Naive thymus-derived CD8-positive, alpha-beta T cell (primary cell): ENCODE measurements at places on chromosomes 2 and 18.

DNA sequence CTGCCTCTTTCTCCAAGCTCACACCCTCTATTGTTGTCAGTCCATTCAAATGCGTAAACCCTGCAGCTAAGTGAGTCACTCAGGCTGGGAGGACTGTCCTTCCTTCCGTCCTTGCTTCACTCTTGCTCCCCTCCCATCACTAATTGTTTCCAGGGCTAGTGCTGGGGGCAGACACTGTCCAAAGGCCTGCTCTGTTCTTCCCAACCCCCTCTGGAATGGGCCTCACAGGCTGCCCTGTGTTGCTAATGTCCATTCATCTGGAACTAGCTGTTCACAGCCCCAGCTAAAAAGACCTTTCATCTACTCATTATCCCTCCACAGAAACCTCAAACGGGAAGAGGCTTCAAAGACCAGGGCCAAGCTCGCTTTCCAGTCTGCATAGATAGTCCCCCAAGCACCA lies 31.9 kb upstream of the NRP2 start:
- DNase-seq = no peak

- no peak for DNase-seq
Measured at GRCh38 chr2:190412966-190413365, 4.8 kb downstream of the MFSD6 start.

DNA sequence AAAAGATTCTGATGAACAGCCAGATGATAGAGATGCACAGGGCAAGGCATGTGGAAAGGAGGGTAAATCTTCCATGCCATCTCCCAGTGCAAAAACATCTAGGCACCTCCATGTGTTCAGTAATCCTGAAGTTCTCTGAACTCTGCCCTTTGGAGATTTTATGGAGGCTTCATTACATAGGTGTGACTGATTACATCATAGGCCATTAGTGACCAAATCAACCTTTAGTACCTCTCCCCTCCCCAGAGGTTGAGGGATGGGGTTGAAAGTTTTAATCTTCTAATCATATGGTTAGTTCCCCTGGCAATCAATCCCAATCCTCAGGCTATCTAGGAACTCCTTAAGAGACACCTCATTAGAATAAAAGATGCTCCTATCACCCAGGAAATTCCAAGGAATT lies 2190.2 kb upstream of the PIK3C3 start:
- DNase-seq = no peak

GRCh38 chr2:231951452-231952035 lies 10.0 kb upstream of the DIS3L2 start:
- DNase-seq = no peak

DNA sequence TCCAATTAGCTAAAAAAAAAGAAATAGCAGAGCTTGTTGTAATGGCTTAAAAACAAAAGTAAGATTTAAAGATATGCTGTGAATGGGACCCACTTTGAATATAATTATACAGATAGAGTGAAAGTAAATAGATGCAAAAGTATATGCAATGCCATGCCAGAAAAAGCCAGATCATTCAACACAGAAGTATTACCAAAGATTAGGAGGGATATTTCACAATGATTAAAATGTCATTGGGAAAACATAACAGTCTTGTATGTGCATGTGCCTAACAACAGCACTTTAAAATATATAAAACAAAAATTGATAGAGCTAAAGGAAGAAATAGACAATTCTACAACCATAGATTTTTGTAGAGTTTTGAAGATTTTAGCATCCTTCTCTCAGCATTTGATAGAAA lies 19.9 kb upstream of the SIGLEC15 start:
- DNase-seq = no peak
